Breast epithelium (tissue), 4 donors: ENCODE measurements at places on chromosomes 6 and 20.

GRCh38 chr6:157494132-157494710 is 113.2 kb downstream of the ZDHHC14 start:
- DNase-seq: no peak

- no peak for DNase-seq
Measured at GRCh38 chr6:6752129-6752528, 163.6 kb downstream of the LY86 start.

GRCh38 chr6:26576407-26576843 is 20.3 kb upstream of the ABT1 start:
- no peak for DNase-seq

- DNase-seq: no peak
Measured at GRCh38 chr20:63033794-63034709, 27.3 kb upstream of the BHLHE23 start.

GRCh38 chr6:157366648-157367047 is 14.3 kb upstream of the ZDHHC14 start:
- no peak for DNase-seq

GRCh38 chr6:43840490-43841218 is 70.6 kb downstream of the VEGFA start:
- no peak for DNase-seq

DNA sequence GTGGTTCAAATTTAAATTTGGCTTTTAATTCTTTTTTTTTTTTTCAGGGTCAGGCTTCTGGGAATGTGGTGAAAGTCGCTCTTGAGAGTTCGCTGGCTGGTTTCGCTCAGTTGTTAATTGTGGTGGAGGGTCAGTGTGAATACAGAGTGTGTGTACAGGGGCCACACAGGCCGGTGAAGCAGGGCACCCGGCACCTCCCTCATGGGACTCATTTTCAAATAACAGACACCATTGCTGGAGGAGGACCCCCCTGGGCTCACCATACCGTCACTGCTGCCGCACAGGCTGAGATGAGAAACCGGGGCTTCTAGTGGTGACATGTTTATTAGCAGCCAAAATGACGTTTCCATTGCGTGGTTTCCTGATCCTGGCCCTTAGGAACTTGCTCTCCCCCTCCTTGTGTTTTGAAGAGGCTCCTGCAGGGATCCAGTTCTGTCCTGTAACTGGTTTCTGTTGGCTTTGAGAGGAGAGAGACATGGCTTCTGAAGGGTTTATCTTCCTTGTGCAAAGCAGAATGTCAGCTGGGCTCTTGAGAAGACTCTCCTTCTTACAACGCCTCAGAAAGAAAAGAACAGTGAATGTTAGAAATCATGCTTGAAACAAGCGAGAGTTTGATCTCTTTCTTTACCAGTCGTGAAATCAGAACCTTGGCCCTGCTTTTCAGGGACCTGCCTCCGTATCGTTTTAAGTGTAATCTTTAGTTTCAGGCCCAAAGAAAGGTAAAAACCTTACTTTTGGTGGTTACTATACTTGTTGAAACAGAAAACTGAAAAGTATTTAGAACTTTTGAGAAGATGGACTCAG is 37.8 kb downstream of the DUSP22 start:
- no peak for DNase-seq

DNA sequence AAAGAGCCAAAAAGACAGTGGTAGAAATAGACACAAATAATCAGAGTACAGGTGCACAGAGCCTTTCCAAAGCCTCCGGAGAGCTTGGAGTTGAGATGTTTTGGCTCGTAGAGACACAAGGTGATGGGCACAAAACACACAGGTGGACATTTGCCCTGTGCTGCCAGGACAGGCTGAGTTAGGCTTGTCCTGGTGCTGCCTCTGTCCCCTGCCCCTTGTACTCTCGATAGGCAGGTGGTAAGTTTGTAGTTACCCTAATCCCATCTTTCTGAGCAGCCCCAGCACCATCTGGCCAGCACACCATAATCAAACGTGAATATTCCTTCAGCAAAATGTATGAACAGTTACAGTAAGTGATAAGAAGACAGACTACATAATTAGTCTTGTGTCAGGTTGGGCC is 95.5 kb downstream of the FOXC1 start:
- no peak for DNase-seq

DNA sequence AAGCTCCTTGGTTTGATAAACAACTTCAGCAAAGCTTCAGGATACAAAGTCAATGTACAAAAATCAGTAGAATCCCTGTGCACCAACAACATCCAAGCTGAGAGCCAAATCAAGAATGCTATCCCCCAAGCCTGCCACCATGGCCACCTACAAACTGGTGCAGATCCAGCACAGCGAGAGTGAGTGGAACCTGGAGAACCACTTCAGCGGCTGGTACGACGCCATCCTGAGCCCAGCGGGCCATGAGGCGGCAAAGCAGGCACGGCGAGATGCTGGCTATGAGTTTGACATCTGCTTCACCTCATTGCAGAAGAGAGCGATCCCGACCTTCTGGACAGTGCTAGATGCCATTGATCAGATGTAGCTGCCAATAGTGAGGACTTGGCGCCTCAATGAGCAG is 170.3 kb downstream of the KHDC1L start:
- DNase-seq: no peak

GRCh38 chr6:56515081-56515905 is 127.4 kb downstream of the DST start:
- DNase-seq: no peak

DNA sequence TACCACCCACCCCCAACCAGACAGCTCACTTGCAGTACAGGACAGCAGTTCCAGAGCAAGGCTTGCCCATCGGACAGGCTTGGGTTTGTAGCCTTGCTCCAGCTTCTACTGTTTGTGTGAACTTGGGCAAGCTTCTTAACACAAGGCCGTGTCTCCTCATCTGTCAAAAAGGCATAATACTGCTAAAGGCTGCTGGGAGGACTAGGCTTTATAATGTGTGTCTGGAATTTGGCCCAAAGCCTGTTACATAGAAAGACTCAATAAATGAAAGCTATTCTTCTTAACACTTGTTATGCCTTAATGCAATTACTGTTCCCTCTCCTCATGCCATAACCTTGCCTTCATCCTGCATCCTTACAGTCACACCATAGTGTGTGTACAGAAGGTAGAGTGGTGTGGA is 43.4 kb downstream of the LYRM4 start:
- DNase-seq: no peak

GRCh38 chr20:44390280-44390679 is 34.8 kb downstream of the HNF4A start:
- no peak for DNase-seq

GRCh38 chr6:128600397-128600951 is 80.1 kb upstream of the PTPRK start:
- DNase-seq: no peak

- DNase-seq: no peak
Measured at GRCh38 chr20:38973645-38974044, 11.5 kb downstream of the DHX35 start.

GRCh38 chr6:110756817-110757216 is 58.5 kb downstream of the CDK19 start:
- DNase-seq: no peak
